Activated T-helper 17 cell treated with anti-CD3 and anti-CD28 coated beads, Interleukin-2, amount 50 U/mL, for 72 hours (primary cell): ENCODE measurements at places on chromosomes 16 and 17.

DNA sequence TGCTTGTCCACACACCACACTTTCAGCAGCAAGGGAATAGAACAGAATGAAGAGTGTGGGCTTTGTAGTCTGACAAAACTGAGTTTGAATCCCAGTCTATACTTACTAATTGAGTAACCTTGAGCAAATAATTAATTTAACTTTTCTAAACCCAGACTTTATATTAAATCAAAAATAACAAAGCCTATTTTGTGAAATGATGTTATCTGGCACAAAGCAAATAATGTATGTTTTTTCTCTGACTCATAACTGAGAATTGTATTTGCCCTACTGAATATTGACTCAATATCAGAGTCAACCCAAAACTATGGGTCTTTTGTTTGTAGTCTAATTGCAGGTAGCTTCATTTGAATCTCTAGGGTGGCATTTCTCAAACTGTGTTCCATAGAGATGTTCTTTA lies 77.9 kb upstream of the TANC2 start:
- ATAC-seq: no peak

- ATAC-seq: no peak
Measured at GRCh38 chr17:41474863-41475262, 6.1 kb downstream of the KRT35 start.

DNA sequence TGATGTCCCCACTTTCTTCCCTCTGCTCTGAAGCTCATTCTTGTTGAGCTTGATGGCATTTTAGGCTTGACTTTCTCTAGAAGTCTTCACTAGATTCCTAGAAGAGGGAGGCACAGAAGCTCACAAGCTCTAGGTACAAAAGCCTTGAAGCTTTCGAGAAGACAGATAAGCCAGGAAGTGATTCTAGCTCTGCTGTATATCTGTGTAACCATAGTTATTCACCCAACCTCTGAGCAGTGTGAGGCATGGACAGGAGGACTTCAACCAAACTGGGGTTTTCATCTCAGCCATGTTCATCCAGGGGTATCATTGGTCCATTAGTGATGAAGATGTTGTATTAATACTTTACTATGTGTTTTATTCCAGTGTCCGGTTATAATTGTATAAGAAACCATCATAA lies 299.7 kb downstream of the CDH13 start:
- ATAC-seq: no peak

DNA sequence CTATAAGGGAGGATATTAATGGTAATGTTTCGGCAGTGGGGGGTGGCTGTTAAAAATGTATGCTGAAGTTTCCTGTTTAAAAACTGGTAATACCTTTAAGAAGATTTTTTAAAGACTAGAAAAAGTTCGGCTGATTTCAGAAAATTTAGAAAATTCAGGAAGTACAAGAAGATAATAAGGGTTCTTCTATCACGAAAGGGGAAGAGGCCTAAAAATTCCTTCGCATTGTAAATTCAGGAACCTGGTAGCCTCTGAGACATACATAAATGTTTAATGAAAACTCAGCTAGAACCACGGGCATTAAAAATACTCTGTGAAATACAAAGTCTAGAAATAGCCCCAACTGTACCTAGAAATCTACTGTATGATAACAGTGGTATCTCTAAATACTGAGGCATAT lies 181.2 kb downstream of the PARN start:
- ATAC-seq: no peak

DNA sequence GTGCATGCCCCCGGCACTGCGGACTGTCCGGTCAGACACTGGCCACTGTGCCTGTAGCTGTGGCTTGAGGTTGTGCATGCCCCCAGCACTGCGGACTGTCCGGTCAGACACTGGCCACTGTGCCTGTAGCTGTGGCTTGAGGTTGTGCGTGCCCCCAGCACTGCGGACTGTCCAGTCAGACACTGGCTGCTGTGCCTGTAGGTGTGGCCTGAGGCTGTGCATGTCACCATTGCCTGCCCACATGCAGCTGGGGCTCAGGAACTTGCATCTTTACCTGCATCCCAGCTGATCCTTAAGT lies 5.2 kb downstream of the MTHFSD start:
- no peak for ATAC-seq

GRCh38 chr17:39222866-39223834 lies 2.6 kb downstream of the STAC2 start:
- no peak for ATAC-seq

GRCh38 chr17:42781639-42782165 lies 1.3 kb downstream of the WNK4 start:
- no peak for ATAC-seq
